ENCODE measurements at places on chromosomes 13 and 19.

DNA sequence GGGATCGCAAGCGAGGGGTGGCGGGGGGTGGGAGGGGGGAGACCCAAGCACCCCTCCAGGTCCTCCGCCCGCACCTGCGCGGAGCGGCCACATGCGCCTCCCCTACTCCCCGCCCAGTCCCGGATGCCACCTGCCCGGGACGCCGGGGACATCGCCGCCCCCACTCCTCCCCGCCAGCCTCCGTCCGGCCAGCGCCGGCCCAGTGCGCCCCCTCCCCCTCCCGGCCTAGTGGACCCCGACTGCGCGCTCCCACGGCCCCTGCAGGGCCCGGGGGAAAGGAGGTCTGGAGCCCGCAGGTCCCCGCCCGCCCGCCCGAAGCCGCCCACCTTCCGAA, 263 bp downstream of the RHPN2 start:
- no peak for DNase-seq

DNA sequence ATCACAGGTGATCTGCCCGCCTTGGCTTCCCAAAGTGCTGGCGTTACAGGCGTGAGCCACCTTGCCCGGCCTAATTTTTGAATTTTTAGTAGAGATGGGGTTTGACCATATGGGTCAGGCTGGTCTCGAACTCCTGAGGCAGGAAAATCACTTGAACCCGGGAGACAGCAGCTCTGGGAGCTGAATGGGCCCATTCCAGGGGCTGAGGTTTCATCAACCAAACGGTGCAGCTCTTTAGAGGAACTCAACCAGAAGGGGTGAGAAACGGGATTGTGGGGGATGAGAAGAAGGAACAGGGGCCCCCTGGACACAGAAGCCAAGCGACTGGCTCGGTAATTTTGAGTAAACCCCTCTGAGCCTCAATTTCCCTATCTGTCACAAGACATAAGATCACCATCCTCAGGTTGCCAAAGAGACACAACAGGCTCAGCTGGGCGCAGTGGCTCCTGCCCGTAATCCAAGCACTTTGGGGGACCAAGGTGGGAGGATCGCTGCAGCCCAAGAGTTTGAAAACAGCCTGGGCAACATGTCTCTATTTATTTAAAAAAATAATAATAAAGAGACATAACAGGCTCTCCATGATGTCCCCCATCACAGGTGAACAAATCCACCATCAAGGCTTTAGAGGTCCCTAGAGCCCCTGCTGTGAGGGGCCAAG, 562 bp downstream of the IQCN start:
- no peak for DNase-seq

- DNase-seq = peak; percentile 77
These were observed 22.8 kb downstream of the TSHZ3 start for GRCh38 chr19:31326329-31327028.

DNA sequence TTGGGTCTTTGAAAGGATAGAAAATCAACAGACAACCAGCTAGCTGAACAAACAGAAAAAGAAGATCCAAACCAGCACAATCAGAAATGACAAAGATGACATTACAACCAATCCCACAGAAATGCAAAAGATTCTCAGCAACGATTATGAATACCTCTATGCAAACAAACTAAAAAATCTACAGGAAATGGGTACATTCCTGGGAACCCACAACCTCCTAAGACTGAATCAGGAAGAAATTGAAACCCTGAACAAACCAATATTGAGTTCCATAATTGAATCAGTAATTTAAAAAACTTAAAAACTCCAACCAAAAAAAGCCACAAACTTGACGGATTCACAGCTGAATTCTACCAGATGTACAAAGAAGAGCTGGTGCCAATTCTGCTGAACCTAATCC, 20.9 kb upstream of the C1QTNF9B start:
- no peak for DNase-seq

- DNase-seq = no peak
These were observed 185.0 kb downstream of the ZNF536 start for GRCh38 chr19:30557212-30557611.

DNA sequence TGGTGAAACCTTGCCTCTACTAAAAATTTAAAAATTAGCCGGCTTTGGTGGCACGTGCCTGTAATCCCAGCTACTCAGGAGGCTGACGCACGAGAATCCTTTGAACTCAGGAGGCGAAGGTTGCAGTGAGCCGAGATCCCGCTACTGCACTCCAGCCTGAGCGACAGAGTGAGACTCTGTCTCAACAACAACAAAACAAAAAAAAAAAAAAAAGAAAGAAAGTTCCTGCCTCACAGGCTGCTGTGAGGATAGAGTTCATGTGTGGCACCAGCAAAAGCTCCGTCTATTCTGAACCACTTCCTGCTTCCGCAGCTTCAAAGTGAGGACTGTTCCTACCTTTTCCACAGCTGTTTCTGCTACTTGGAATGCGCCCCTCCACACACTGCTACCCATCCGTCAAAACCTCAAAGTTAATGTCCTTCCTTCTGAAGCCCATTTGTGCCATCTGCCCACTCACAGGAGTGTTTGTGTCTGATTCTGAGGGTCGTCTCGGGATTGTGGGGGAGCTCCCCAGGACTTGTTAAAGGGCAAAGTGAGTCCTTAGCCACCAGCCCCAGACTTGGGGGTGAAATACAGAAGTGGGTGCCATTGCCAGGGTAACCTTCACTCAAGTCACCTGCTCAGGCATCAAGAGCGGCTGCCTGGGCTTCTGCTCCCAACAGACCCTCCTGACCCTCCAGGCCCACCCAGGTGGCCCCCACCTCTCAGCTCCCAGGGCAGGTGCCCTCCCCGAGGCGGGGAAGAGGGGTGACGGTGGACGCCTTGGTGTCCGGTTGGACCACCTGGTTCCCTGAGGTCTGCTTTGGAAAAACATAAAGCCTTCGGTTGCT, 2.9 kb downstream of the MFSD12 start:
- DNase-seq = no peak

- peak; percentile 97 for DNase-seq
These were observed 115.5 kb downstream of the FGF14 start for GRCh38 chr13:102286326-102286725.

GRCh38 chr19:17235971-17236777, 9.5 kb downstream of the NR2F6 start:
- peak; percentile 37 for DNase-seq

DNA sequence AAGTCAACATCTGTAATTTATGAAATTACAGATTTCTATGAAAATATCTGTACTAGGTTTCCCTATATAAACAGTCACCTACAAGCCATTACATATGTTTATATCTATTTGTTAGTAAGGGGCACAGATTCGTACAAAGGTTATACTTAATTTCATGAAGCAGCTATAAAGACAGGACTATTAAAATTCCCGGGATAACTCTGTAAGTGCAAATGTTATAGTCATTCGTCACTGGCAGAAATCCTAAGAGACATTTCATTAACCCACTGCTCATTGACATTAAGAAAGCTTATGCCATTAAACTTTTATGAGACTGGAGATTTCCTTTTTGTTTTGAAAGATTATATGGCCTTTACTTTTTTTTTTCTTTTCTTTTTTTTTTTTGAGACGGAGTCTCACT, 122.9 kb downstream of the MYO16 start:
- no peak for DNase-seq

GRCh38 chr19:4583961-4584669, 24.6 kb upstream of the SEMA6B start:
- no peak for DNase-seq
